ENCODE measurements at places on chromosomes 2 and 18.

GRCh38 chr2:114316532-114317300 is 125.7 kb upstream of the DPP10 start:
- DNase-seq = no peak

DNA sequence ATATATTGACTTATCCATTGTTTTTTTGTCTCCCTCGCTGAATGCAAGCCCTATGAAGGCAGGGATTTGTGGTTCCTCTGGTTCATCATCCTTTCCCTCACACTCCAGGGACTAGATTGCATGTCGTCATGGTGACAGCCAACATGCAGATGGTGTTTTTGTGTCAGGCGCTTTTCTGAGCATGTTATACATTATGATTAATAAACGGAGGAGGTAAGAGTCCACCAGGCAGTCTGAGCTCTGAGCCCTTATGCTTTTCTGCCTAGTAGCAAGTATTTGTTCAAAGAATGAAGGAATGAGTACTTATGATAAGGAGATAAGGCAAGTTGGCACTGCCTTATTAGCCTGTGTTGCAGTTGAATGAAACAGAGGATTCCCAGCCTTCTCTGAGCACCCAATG is 181.6 kb downstream of the MGAT5 start:
- DNase-seq = no peak

- no peak for DNase-seq
These were observed 222.7 kb downstream of the CDH2 start for GRCh38 chr18:27954226-27954625.

DNA sequence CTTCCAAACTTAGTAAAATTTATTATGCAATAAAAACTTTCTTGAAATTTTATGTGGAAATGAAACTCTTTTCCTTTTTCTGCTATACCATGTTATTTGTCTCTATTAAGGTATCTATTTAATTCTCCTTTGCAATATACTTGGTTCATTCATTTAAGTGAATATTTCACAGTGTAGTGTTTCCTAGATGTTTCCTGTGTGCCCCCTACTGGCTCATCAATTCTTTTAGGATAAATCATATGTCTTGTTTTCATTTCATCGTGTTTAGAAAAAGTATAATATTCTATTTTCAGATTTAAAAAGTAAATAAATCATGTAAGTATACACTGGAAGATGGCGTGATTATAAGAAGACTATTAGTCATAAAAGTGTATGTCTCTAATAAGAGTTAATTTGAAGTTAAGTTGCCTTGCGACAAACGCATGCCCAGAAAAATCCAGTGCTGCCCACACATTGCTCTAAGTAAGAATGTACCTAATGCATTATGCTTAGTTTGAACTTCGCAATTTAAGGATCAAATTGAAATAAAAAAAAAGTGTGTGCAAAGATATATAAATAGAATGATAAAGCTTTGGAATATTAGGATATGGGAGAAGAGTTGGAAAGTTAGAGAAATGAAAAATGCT is 525.4 kb downstream of the KCNJ3 start:
- DNase-seq = no peak

- no peak for DNase-seq
These were observed 35.7 kb downstream of the MYO3B start for GRCh38 chr2:170213651-170214050.

DNA sequence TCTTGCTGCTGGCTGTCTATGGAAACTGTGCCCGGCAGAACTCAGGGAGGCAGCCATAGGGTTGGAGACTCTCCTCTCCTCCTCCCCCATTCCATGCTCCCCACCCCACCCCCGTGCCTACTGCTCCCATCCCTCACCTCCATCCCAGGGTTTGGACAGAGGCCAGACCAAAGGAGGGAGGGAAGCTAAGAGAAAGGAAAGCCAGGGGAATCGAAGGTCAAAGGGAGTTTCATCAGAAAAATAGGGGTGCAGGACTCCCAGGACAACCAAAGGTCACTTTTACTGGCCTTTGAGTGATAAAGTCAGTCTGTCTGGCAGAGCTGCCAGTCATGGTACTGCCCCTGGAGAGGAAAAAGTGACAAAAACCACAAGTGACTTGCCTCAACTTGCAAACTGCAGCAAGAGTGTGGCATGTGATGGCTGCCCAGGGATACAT is 187.3 kb upstream of the CTAGE1 start:
- no peak for DNase-seq

GRCh38 chr2:24334245-24334633 is 26.1 kb downstream of the ITSN2 start:
- no peak for DNase-seq

- no peak for DNase-seq
These were observed 101.4 kb upstream of the CXCR4 start for GRCh38 chr2:136219341-136219740.

- no peak for DNase-seq
These were observed 170.4 kb downstream of the NCK2 start for GRCh38 chr2:105915005-105915558.

- no peak for DNase-seq
These were observed 518.5 kb downstream of the DCDC2C start for GRCh38 chr2:4221845-4222244.
